GM23248 (cell line): ENCODE measurements at places on chromosomes 4 and X.

- no peak for DNase-seq
Measured at GRCh38 chr4:8830611-8831200, 40.9 kb downstream of the HMX1 start.

GRCh38 chr4:87949961-87950360 is 25.6 kb upstream of the SPP1 start:
- peak; percentile 8 for DNase-seq

GRCh38 chr4:143302536-143302935 is 34.1 kb upstream of the GAB1 start:
- DNase-seq: peak; percentile 53

DNA sequence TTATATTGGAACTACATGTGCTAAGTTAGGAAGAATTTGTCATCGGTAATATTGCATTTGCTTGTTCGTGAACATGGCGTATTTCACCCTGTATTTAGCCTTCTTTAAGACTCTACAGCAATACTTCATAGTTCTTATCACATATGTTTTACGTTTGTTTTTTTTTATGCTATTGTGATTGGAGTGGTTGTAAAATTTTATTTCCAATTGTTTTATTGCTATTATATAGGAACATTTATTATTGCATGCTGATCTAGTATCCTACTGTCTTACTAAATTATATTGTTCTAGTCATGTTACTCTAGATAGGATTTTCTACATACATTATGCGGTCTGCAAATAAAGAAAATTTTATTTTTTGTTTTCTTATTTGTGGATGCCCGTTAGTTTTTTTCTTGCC is 107.4 kb downstream of the KDM6A start:
- DNase-seq: no peak

- no peak for DNase-seq
Measured at GRCh38 chr4:67014592-67014991, 530.7 kb downstream of the CENPC start.

- DNase-seq: peak; percentile 19
Measured at GRCh38 chr4:5217421-5217820, 166.1 kb downstream of the STK32B start.

GRCh38 chrX:53481093-53481492 is 46.9 kb upstream of the HSD17B10 start:
- DNase-seq: peak; percentile 33

- DNase-seq: peak; percentile 94
Measured at GRCh38 chrX:19709812-19710518, 177.4 kb downstream of the SH3KBP1 start.

DNA sequence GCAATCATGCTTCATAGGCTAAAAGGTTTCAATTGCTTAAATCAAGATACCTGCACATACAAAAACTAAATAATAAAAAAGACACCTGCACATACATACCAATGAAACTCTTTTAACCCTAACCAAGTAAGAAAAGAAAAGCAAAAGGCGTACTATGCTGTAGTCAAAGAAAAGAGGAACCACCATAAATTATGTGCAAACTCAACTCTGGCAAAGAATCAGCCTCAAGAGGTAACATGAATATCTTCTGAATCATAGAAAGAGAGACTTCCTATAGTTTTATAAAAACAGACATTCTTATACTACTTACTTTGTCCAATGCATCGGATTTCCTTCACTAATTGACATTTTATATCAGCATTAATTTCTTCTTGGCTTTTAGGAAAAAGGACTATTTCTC is 29.3 kb downstream of the MMGT1 start:
- no peak for DNase-seq

DNA sequence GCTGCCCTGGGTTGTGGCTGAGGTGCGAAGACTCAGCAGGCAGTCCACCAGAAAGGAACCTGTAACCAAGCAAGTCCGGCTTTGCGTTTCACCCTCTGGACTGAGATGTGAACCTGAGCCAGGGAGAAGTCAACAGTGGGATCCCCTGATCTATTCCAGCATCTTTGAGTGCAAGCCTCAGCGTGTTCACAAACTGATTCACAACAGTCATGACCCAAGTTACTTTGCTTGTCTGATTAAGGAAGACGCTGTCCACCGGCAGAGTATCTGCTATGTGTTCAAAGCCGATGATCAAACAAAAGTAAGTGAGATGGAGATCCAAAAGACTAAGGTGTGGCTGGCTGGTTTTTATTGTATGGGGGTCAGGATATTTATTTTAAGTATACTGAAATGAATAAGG is 11.3 kb downstream of the TBC1D1 start:
- DNase-seq: no peak

DNA sequence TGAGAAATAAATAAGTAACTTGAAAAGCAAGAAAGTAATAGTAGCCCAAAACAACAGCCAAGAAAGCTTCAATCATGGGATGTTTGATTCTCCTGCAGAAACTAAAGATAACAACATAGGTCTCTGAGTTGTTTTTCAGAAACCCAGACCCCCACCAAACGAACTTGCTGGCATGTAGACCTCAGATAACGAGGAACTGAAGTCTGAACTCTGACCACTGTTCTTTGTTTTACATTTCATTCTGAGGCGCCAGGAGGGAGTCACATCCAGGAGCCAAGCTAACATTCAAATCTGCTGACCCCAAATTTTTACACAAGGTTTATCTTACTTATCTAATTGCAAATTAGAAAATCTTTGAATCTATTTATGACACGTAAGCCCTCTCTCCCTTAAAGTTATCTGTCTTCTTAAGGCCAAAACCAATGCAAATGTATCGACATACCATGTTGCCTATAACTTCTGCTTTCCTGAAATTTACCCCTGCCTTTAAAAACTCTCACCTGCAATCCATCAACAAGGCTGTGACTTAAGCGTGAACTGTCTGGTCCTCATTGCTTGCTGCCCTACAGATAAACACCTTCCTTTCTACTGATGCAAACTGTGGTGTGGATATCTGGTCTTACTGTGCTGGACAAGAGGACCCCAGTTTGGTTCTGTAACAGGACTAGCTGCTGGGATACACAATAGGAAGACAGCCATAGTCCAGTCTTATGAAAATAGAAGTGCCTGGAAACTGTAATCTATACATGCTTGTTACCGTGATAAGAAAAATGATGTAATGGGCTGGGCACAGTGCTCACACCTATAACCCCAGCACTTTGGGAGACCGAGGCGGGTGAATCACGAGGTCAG is 37.5 kb upstream of the NEIL3 start:
- no peak for DNase-seq
